Upper lobe of right lung (tissue), 1 donor: ENCODE measurements at places on chromosomes 11 and 22.

- peak; percentile 83 for DNase-seq
Measured at GRCh38 chr22:19178065-19178656, 375 bp downstream of the SLC25A1 start.

GRCh38 chr11:45470151-45470793 is 184.1 kb upstream of the SYT13 start:
- DNase-seq = no peak

- peak; percentile 83 for DNase-seq
Measured at GRCh38 chr11:69301455-69302401, 7.8 kb downstream of the MYEOV start.

- DNase-seq = no peak
Measured at GRCh38 chr11:17511571-17511970, 32.6 kb downstream of the USH1C start.

DNA sequence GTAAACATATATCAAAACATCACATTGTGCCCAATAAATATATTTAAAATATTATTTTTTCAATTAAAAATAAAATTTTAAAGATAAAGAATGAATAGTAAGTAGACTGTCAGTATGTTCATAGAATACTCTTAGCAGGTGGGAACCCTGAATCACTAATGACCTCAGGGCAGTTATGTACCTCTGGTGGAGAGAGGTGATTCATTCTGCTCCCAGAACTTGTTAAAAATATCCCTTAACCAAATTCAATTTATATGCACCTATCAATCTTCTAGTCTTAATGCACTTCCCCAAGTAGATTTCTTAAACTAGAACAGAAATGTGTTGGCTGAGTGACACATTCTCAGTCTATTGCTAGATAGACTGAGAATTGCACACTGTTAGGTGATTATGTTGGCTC is 183.9 kb upstream of the SYN3 start:
- DNase-seq = no peak

DNA sequence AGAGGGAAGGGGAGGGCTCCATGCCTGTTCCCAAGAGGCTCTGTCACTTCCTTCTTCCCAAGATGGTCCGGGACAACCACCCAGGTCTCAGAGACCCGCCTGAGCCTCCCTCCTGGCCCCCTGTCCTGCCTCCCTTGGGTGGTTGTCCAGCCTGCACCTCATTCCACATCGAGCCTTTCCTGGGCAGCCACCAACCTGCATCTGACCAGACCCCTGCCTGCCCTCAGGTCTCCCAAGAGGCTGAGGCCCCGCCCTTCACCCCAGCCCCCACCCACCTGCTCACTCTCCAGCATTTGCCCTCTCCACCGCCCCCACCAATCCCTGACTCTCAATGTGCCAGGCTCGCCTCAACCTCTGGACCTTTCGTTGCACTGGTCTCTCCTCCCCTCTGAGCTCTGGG is 97.5 kb upstream of the LMO1 start:
- peak; percentile 51 for DNase-seq

- peak; percentile 76 for DNase-seq
Measured at GRCh38 chr11:75349521-75350116, 1.8 kb downstream of the ARRB1 start.

- DNase-seq = peak; percentile 56
Measured at GRCh38 chr11:101860696-101861427, 53.9 kb upstream of the CEP126 start.
